ENCODE measurements at places on chromosomes 13 and 19. TPM values are rescaled to one million over a fixed set of nuclear protein-coding genes. Genes with fewer than 3 reads are reported as not detected.

DNA sequence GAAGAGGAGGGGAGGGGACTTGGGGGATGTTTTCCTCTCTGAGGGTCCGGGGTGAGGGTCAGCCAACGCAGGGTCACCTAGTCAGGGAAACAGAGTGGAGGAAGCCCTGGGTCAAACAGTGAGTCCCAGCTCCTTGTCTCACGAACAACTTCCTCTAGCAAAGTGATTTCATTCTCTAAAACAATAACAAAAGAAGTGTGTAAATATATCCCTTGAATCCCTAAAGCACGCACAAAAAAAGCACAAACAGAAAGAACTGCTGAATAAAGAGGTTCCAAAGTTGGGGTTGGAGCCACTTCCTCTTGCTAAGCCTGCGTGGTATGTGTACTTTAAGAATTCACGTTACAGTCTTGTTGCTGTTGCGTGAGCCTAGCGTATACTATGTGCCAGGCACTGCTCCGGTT is 1.5 kb upstream of the C5AR2 start:
- no peaks in the 10 kb centered on the region for H3K36me3 ChIP-seq
- no peaks in the 10 kb centered on the region for H3K4me1 ChIP-seq
- no peak overlapping the region for H3K27ac ChIP-seq

Gene KCNC3
- 2.4 TPM for total RNA-seq

GRCh38 chr13:107005577-107005976 is 437.6 kb upstream of the ARGLU1 start:
- no peaks in the 10 kb centered on the region for H3K27me3 ChIP-seq
- no peak overlapping the region for H3K27ac ChIP-seq
- no peaks in the 10 kb centered on the region for H3K4me1 ChIP-seq
- DNase-seq, result no peak

Gene CGB2
- not detected for total RNA-seq

Gene PRTN3
- total RNA-seq, result not detected

GRCh38 chr19:16327911-16328823 is 3.5 kb downstream of the KLF2 start:
- H3K4me1 ChIP-seq, result peaks cover 63% of the 10 kb centered on the region
- H3K27me3 ChIP-seq, result peaks cover 14% of the 10 kb centered on the region
- no peak overlapping the region for H3K27ac ChIP-seq
- peak overlapping the region; percentile 58 for H3K4me3 ChIP-seq
- H3K36me3 ChIP-seq, result peaks cover 2% of the 10 kb centered on the region
- DNase-seq, result peak; percentile 87

DNA sequence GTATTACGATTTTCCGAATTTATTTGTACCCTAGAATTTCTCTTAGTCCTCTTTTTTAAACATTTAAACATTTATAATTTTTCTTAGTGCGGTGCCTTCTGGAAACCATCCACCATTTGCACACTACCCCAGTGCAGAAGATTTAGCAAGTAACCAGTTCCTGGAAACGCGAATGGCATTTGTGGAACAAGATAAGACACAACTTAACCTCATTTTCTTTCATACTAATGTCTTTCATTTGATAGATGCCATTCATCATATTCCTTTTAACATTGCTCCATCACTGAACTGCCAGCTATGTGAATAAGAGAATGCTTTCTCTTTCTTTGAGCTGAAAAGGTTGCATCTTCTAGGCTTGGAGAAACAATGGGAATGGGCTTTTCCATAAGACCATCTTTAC is 6.8 kb downstream of the FRY start:
- H3K27ac ChIP-seq, result no peak overlapping the region
- H3K27me3 ChIP-seq, result peaks cover 2% of the 10 kb centered on the region
- H3K36me3 ChIP-seq, result peaks cover 6% of the 10 kb centered on the region
- DNase-seq, result no peak

Gene CLEC4M
- total RNA-seq, result not detected

Gene UNC13A
- not detected for total RNA-seq

Gene C2CD4C
- 0.12 TPM for total RNA-seq

DNA sequence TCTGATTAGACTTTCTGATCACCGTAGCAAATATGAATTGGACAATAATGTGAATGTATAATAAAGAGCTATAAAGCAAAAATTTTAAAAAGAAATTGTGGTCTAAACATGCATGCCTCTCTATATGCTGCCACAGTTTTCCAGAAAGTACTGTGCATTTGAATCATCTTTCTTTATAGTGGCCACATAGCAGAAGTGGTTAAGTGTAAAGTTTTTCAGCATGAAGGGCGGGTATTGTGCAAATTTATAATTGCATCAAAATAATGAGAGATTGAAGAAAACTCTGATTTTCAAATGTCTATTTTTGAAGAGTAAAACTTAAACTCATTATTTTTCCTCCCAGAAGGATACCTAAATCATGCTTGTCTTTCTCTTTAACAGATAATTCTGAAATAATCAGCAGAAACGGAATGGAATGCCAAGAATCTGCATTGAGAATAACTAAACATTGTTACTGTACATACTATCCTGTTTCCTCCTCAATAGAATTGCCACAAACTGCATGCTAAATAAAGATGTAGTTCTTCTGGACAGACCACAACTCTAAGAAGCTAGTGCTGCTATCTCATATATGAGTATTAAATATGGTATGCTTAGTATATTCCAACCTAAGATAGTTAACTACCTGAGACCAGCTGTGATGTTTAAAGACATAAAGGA is 42.9 kb upstream of the RAP2A start:
- H3K36me3 ChIP-seq, result peaks cover 8% of the 10 kb centered on the region
- H3K4me1 ChIP-seq, result no peaks in the 10 kb centered on the region
- no peak for DNase-seq
- H3K4me3 ChIP-seq, result no peak overlapping the region

Gene RAVER1
- total RNA-seq, result 69.0 TPM

Gene ELSPBP1
- total RNA-seq, result not detected

GRCh38 chr13:111939666-111940278 is 127.2 kb upstream of the SOX1 start:
- no peaks in the 10 kb centered on the region for H3K36me3 ChIP-seq
- H3K4me1 ChIP-seq, result no peaks in the 10 kb centered on the region
- no peak overlapping the region for H3K4me3 ChIP-seq
- no peak overlapping the region for H3K27ac ChIP-seq
- H3K27me3 ChIP-seq, result peaks cover 15% of the 10 kb centered on the region

Measured in activated naive CD4-positive, alpha-beta T cell treated with anti-CD3 and anti-CD28 coated beads for 36 hours (primary cell).